CD4-positive, alpha-beta T cell treated with Interleukin-6 at 100 ng/mL for 8 hours (primary cell): ENCODE measurements at places on chromosomes 2 and 18.

DNA sequence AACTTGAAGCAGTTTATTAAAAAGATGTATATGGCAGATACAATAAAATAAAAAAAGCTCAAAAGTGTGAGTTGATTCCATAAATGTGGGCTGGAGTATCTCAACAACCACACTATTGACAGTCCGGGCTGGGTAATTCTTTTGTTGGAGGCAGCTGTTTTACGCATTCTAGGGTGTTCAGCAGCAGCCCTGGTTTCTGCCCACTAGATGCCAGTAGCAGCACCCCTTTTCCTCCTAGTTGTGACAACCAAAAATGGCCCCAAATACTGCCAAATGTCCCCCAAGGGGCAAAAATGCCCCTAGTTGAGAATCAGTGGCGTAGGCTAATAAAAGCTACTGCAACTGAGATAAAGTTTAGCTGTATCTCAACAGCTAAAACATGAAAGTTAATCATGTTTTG is 44.8 kb downstream of the CHMP3 start:
- DNase-seq: peak; percentile 34

GRCh38 chr2:112824694-112825085 is 11.9 kb downstream of the IL1B start:
- DNase-seq: no peak

GRCh38 chr2:52340171-52340570 is 1308.2 kb upstream of the NRXN1 start:
- no peak for DNase-seq

- no peak for DNase-seq
Observed at GRCh38 chr2:159090514-159091201, 122.2 kb downstream of the TANC1 start.

DNA sequence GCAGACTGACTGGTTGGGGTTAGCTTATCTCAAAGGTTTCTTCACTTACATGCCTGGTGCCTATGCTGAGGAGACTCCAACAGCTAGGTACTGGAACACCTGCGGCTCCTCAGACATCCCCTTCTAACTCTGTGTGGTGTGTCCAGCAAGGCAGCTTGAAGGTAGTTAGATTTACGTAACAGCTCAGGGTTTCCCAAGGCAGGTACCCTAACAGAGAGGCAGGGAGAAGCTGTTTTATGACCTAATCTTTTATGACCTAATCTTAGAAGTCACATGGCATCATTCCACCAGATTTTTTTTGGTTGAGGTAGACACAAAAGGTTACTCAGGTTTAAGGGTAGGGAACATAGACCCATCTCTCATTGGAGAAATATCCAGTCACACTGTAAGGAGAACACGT is 17.4 kb upstream of the PAPOLG start:
- DNase-seq: no peak

- DNase-seq: no peak
Observed at GRCh38 chr2:162050513-162050961, 23.5 kb downstream of the DPP4 start.

GRCh38 chr2:21270083-21270491 is 146.3 kb downstream of the TDRD15 start:
- DNase-seq: no peak

- DNase-seq: no peak
Observed at GRCh38 chr2:10235099-10235908, 67.4 kb upstream of the HPCAL1 start.

- no peak for DNase-seq
Observed at GRCh38 chr2:15748736-15749323, 157.2 kb downstream of the DDX1 start.

DNA sequence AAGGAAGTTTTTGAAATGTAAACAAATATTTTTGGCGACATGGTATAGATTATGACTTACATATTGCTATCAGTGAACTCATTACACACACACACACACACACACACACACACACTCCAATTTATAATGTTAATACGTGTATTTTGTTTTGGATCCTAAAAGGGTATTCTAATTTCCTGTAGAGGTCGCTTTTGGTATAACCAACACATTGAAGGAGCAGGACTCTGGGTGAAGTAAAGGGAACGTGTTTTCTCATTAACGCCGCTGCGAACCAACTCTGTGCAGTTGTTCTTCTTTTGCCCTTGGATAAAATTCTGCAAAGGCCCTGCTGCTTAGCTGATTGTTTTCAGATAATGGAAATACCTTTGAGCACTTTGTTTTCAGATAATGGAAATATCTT is 190.4 kb downstream of the PMAIP1 start:
- no peak for DNase-seq

- DNase-seq: no peak
Observed at GRCh38 chr2:30162806-30163205, 16.0 kb downstream of the YPEL5 start.

DNA sequence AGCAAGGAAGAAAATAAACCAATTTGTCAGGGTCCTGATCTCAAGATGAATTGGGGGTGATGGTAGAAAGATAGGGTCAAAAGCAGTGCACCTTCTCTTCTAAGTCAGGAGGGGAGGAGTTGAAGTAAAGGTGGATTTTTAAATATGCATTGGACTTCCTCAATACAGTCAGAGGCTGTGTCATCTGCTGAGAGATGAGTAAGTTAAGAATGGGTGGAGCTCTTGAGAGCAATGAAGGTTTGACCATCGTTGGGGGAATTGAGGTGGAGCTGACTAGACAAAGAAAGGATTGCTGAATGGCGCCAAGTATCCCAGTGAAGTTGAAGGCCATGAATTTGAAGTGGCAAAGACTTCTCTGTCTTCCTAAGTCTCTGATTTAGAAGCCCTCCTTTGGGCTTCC is 18.4 kb upstream of the CPO start:
- no peak for DNase-seq

- no peak for DNase-seq
Observed at GRCh38 chr18:75970212-75970611, 524.8 kb downstream of the ZNF516 start.

DNA sequence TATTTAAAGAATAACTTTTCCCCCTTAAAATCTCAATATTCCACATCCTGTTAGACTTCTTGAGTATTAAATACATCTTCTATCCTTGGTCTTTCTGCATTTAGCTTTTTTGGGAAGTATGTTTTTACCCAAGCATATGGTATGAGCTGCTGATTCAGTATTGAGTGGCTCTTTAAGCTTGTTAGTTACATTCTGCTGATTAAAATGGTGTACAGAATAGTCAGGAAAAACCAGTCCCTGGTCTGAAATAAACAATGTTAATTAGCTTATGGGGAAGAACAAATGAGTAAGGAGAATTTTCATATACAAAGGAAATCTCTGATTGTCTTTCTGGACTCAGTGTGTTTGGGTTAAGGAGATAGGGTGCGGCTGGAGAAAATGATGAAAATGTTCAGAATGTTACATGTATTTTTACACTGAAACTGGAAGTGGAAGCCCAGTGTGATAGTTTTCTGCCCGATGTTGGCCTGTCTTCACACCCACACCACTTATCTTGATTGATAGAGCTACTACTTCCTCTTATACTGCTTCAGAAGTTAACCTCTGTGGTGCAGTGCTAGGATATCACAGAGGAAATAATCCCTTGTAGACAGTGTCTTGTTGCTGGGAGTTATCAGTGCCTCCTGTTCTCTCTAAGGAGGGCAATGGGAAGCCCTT is 84.0 kb downstream of the MSH2 start:
- no peak for DNase-seq

- DNase-seq: no peak
Observed at GRCh38 chr2:150020221-150020620, 432.6 kb upstream of the MMADHC start.

DNA sequence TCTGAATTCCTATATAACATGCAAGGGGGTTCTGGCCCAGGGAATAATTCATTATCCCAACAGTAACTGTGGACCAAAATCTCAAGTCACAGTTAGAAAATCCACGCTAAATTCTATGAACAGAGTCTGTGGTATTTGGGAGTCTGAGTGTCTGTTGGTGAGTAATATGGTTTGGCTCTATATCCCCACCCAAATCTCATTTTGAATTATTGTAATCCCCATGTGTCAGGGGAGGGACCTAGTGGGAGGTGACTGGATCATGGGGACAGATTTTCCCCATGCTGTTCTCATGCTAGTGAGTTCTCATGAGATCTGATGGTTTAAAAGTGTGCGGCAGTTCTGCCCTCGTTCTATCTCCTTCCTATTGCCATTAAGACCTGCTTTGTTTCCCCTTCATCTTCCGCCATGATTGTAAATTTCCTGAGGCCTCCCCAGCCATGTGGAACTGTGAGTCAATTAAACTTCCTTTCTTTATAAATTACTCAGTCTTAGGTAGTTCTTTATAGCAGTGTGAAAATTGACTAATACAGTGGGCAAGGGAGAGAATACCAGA is 68.3 kb downstream of the NBAS start:
- DNase-seq: no peak

DNA sequence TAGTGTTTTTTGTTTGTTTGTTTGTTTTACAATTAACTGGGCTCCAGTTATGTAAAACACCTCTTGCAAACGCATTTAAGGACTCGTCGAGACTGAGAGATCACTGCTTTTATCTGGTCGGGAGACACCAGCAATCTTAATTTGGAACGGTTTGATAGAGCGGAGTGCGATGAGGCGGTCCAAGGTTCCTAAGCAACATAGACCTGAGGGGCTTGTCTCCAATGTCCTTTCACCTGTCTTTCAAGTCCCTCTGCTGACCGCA is 729 bp upstream of the SELENOI start:
- no peak for DNase-seq

DNA sequence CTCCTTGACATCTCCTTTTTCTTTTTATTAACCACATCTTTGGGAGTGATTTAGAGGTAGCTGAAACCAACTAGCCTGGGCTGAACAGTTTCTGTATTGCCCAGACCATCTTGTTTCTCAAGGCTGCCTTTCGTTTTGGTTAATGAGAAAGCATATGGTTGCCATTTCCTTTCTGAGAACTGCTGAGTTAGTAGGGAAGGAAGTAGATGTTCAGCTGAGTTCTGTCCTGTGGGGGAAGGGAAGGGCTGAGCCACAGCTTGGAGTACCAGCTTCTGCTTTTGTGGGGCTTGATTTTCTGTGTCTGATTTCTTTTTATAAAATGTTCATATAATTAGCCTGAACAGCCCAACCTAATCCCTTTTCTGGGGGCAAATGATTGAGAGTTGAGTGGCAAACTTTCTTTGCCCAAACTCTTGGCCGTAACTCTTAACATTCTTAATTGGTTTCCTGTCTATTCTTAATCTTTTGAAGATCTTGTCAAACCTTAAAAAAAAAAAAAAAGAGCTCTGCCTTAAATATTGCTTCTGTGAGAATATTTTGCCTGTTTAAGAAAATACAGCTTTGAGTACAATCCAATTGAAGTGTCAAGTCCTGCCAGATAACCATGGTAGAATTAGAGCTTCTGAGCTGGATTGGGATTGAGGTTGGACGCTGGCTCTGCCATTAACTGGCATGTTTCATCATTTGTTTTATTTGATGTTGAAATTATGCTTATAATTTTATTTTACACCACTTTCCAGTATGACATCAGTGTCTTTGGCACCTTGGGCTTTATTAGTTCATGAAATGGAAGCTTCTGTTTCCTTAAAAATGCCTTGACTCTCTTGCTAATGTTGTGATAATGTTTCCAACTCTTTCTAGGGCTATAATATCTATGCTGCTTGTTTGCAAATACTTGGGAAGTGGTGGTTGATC is 1.9 kb upstream of the NABP1 start:
- DNase-seq: peak; percentile 82

- DNase-seq: no peak
Observed at GRCh38 chr2:207239754-207240494, 74.2 kb upstream of the KLF7 start.
